ENCODE measurements at places on chromosomes 13 and 19.

- no peak for DNase-seq
Observed at GRCh38 chr19:36417752-36418286, 625 bp downstream of the ZFP82 start.

DNA sequence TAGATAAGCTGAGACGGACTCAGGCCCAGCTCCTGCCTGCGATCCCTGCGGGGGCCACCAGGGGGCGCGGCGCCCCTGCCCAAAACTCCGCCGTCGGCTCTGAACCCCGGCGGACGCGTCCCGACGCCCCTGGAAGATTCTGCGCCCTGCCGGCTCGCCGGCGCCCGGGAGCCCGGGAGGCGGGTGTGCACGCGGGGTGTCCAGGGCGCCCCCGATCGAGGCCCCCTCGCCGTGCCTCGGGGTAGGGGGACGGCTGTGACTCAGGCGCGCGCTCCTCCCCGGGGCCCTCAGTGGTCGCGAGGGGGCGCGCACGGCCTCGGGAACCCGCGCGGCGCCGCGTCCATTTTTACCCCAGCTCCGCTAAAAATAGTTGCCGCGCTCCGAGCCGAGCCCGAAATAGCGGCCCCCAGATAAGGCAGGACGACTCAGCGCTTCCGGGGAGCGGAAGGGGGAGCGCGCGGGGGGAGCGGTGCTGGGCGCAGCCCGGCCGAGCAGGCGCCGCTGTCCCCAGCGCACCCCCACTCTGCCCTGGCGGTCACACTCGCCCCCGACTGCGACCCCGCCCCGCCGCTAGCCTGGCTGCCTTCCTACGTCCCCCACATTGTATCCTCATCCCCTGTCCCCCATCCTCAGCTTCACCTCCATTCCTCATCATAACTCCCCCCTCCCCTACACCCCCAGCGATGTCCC lies 16.0 kb upstream of the ERCC1 start:
- DNase-seq, result peak; percentile 73

- peak; percentile 62 for DNase-seq
Observed at GRCh38 chr13:22278336-22278929, 607.6 kb downstream of the FGF9 start.

DNA sequence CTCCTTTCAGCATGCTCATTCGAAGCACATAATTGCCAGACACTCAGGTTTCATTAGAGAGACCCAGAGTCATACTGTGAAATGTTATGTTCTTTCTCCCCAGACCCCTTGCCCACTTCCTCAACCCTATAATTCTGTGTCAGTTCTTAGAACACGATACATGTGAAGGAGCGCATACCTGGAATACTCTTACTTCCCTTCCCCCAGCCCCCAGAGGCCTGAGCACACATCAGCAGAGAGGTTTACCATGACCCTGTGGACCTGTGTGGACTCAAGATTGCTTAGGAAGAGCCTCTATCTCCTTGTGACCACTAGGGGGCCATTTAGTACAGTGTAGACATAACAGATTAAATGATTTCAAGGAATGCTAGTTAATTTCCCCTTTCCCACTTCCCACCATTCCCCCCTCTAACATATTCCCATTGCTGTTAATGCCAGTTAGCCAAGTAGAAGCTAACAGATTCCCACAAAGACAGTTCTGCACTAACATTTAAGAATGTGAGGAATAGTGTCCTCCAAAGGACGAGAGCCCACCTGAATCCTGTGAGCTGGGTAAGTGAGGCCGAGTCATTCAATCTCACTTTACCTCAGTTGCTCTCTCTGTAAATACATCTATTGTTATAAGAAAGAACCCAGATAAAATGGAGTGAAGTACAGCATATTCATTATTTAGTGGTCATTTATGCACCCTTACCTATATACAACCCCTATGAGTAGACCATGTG lies 154.2 kb upstream of the MAB21L1 start:
- DNase-seq, result peak; percentile 22

DNA sequence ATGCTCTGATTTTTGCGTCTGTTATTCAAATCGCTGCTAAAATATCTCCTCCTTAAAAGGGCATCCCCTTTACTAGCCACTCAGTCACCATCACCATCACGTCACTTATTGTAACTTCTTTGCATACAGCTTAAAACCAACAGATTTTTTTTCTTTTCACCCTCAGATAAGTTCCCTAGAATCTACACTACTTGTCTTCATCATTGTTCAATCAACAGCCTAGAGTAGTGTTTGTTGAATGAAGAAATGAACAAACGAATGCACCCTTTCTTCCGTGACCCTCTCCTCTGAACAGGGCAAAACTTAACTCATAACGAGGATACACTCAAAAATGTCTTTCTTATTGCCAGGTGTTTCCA lies 1.1 kb upstream of the AKAP11 start:
- no peak for DNase-seq

DNA sequence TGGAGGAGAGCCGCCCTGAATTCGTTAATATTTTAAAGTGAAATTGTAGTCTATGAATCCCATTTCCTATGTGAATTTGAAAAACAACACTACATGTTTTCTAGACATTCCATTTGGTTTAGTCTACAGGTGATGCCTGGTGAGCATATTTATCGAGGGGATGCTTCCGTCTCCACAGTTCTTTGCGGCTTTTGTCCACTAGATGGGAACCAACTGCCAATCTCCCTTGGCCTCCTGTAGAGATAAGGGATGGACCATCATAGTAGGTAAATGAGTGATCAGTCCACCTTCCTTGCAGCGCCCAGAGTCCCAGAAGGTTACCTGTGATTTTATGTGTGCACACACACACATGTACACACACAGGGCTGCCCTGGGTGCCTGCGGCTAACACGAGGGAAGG lies 289.8 kb upstream of the SOX21 start:
- no peak for DNase-seq

- DNase-seq, result no peak
Observed at GRCh38 chr19:23774524-23774971, 15.9 kb upstream of the ZNF681 start.

- no peak for DNase-seq
Observed at GRCh38 chr13:76414320-76414719, 471.9 kb downstream of the KCTD12 start.

DNA sequence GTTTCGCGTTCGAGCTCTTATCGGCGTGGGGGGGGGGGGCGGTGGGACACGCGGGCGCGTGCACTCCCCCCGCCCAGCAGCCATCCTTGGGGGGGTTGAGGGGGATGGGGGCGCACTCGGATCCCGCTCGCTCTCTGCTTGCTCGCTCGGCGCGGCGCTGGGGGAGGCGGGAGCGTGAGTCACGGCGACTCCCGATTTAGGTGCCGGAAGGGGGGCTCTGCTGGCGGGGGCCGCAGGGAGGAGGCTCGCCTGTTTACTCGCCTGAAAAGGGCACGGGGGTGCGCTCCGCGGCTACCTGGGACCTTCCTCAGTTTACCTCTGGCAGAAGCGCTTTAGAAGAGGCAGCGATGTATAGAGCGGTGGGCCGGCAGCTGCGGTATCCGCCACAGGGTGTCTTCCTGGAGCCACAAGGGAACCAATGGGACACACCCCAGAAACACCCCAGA lies 1.1 kb upstream of the PDE4A start:
- DNase-seq, result no peak

- DNase-seq, result no peak
Observed at GRCh38 chr19:51809787-51810186, 14.8 kb downstream of the FPR3 start.

DNA sequence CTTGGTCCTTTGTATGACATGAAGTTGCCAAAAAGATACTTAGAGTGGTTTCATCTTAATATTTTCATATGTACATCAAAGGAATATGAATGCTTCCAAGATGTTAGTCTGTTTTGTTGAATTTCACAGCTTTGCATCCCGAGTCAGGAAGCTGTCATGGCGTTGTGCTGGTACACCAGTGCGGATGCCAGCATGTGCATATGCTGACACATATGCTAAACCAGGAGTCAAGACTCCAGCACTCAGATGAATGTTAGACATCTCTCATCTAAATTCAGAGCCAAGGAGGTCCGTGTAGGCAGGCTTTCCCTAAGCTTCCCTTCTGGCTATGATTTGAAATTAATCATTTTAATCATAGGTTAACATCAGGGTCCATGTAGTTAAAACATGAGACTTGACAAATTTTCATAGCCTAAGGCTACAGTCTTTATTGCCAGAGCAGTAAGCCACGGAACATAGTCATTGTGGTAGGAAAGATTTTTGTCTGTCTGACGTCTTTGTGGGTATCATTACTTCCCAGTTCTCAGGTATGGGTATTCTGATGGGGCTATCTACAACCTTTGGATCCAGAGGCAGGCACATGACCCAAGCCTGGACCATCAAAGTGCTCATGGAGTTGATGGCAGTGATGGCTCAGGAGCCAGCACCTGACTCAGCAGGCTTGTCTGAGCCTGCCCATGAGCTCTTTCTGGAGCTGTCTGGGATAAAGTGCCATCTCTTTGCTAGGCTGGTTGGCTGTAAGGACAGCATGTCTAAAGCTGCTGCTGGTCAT lies 246.1 kb downstream of the KCNRG start:
- no peak for DNase-seq

DNA sequence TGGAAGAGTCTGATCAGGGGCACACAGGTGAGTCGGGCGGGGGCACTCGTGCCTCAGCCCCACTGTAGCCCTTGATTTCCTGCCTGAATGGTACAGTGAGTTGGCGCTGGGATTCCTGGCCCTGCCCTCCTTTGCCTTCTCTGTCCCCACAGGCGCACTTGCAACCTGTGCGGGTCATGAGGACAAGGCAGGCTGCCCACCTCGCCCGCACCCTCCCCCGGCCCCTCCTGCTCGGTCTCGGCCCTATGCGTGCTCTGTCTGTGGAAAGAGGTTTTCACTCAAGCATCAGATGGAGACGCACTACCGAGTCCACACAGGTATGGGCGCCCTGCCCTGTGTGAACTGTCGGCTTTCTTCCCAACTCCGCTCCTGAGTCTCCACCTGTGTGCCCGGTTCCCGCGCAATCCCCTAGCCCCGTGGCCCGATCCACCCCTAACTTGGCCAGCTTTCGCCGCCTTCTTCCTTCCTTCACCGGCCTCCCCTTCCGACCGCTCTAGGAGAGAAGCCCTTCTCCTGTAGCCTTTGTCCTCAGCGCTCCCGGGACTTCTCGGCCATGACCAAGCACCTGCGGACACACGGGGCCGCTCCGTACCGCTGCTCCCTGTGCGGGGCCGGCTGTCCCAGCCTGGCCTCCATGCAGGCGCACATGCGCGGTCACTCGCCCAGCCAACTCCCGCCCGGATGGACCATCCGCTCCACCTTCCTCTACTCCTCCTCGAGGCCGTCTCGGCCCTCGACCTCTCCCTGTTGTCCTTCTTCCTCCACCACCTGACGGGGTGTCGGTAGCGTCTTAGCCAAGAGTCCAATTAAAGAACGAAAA lies 1.6 kb upstream of the KMT2B start:
- peak; percentile 18 for DNase-seq

DNA sequence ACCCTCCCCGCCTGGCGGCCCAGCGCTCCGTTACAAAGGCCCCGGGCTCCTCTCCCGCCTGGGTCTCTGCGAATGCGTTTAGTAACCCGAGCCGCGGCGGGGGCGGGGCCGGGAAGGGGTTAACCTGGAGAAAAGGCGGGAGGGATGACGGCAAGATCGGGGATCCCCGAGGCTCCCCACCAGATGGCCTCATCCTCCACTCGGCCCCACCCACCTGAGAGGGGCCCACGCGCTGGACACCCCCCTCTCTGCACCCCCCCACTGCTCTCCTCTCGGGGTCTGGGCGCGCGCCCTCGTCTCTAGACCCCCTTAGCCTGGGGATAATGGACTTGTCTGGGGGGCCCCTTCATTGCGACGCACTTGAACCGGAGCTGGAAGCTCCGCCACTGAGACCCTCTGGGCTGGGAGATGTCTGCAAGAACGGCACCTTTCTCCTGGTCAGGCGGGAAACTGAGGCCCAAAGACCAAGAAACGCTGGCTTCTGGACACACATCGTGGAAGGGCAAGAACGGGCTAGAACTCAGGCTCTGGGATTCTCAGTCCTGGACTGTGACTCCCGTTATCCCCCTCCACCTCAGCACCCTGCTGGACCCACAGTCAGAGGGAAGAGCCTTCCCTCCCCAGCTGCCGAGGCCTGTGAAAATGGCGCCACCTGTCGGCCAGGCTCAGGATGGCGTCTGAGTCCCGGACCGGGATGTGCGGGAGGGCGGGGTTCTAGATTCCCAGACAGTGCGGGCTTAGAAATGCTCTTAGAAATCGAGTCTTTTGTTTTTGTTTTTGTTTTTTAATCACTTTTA lies 2.9 kb upstream of the LTBP4 start:
- DNase-seq, result peak; percentile 72

DNA sequence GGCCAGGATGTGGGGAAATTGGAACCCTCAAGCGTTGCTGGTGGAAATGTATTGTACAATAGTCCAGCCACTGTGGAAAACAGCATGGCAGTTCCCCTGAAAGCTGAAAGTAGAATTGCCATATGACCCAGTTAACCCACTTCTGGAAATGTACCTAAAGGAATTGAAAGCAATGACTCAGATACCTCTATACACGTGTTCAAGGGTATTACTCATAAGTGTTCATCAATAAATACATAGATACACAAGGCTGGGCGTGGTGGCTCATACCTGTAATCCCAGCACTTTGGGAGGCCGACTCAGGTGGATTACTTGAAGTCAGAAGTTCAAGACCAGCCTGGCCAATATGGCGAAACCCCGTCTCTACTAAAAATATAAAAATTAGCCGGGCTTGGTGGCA lies 71.9 kb upstream of the IRS2 start:
- DNase-seq, result no peak

GRCh38 chr19:53511357-53511756 lies 26.6 kb upstream of the ZNF331 start:
- no peak for DNase-seq

- no peak for DNase-seq
Observed at GRCh38 chr19:14769201-14769600, 9.2 kb downstream of the ADGRE2 start.

GRCh38 chr19:23071147-23071511 lies 45.7 kb upstream of the ZNF730 start:
- no peak for DNase-seq

GRCh38 chr13:60312851-60313505 lies 84.0 kb upstream of the TDRD3 start:
- DNase-seq, result no peak

DNA sequence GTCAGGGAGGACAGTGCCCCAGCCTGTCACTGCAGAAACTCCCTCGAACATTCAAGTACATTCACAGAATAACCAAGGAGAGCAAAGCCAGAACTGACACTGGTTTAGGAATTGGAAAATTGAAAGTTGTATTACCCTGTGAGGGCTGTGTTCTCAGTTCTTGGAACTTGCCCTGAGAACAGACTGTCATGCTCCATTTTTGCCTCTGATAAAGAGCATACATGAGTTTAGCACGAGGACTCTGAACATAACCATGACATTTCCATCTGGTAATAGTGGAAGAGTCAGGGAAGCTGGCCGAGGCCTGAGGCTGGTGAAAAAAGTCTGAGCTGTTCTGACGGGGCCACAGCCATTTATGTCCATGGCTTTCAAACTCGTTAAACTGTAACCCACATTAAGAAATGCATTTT lies 15.2 kb upstream of the SLC25A30 start:
- DNase-seq, result no peak
